GM06990 (cell line): ENCODE measurements at places on chromosomes 12 and 14.
A peak's percentile ranks its signal among the peaks of the same experiment; 100 is the strongest.

DNA sequence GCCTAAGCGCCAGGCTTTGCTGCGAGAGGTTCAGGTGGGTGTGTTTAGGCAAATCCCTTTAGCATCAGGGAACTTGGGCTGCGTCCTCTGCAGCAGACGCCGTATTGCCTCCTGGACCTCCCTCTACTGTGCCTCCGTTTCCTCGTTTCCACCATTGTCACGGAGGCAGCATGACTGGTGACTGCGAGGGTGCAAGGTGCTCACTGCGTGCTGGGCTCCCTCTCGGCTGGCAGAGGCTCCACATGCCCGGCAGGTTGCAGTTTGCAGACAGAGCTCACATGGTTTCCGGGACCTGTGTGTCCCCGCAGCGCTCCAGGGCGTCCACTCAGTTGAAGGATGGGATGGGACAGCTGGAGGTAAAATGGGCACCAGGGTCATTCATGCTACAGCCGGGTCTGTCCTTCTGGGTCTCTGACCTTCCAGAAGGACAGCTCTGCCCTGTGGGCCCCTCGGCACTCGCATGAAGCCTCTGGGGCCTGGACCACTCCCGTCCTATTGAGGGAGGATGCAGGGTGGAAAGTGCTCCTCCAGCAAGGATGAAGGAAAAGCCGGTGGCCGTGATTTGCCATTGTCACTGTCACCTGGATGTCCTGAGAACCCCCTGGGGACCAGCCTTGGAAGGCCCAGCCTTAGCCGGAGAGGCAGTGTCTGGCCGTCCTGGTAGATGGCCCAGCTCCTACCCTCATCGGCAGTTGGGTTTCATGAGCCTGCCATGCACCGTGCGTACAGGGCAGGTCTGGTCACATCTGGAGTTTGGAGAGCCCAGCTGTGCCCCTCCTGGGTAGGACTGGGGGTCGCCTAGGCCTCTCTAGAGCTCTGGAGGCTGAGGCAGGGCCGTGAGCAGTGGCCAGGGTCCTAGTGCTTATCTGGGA is 146.5 kb downstream of the KIF26A start:
- no peak for DNase-seq

GRCh38 chr14:68792979-68793733 is at the start of gene ZFP36L1:
Gene ZFP36L1 (minus strand): TSS chr14:68793067. CDS start chr14:68792938, 129 bp downstream.
- peak; percentile 96 for DNase-seq

- no peak for DNase-seq
These were observed 2.6 kb downstream of the DTX1 start for GRCh38 chr12:113059071-113059595.

- DNase-seq, result no peak
These were observed 27.8 kb downstream of the HECTD4 start for GRCh38 chr12:112354399-112354798.

DNA sequence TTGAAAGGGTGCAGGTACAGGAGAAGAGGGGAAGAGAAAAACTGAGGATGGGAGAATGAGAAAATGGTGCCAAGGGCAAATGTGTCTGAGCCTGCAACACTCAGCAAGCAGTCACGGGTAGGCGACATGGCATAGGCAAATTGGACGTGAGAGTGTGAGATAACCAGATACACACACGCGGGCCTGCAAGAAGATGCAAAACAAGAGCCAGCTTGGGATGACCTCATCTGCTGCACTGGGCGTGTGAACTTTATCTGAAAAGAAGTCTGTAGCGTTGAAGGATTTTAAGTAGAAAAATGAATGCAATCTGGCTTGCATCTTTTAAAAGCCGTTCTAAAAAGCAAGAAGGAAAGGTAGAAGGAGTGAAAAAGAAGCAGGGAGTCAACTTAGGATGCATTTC is 160.4 kb downstream of the NTF3 start:
- no peak for DNase-seq

- no peak for DNase-seq
These were observed 169.3 kb downstream of the STXBP6 start for GRCh38 chr14:24880689-24881088.

DNA sequence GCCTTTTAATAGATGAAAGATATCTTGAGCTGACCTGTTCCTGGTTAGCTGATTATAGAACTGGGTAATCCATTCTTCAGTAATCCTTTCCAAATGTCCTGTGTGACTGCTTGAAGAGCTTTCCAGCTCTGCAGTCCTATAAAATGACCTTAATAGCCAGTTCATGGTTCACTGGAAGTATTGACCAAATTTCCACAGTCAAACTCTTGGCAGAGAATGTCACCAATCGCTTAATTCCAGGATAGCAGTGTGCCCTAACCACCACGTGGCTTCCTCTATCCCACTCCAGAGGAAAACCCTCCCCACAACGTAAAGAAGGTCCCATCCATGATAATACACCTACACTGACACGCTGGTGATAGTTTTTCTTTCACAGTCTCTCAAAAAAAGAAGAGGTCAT is 17.4 kb downstream of the PRKAB1 start:
- no peak for DNase-seq

GRCh38 chr12:5259523-5259922 is 172.4 kb upstream of the NTF3 start:
- DNase-seq, result no peak

GRCh38 chr12:101795013-101795412 is 35.7 kb downstream of the GNPTAB start:
- DNase-seq, result no peak

- no peak for DNase-seq
These were observed 389.9 kb downstream of the RPS29 start for GRCh38 chr14:49196327-49196726.
